ENCODE measurements at places on chromosomes 11 and 22.
A peak's percentile ranks its signal among the peaks of the same experiment; 100 is the strongest.

GRCh38 chr11:71566081-71566620 lies 788 bp downstream of the KRTAP5-10 start:
- no peak for DNase-seq

DNA sequence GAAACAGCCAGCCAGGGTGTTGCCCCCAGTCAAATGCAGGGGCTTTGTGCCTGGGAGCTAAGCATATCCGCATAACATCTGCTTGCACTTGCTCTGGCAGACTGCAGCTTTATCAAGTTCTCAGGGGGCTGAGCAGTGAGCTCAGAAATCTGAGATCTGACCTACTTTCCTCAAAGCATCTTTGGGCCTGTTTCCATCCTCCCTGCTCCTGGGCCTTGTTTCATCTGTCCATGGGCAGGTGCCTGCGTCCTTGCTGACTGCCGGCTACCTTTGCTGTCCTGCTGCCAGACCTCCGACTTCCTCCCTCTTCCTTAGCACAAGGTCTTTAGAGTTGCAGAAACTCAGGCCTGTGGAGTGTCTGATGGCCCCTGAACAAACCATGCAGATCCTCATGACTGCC lies 131.2 kb upstream of the B3GAT1 start:
- no peak for DNase-seq

- DNase-seq = no peak
Observed at GRCh38 chr11:94398101-94398500, 3.1 kb downstream of the GPR83 start.

GRCh38 chr11:9840460-9841004 lies 176.7 kb downstream of the SWAP70 start:
- no peak for DNase-seq

DNA sequence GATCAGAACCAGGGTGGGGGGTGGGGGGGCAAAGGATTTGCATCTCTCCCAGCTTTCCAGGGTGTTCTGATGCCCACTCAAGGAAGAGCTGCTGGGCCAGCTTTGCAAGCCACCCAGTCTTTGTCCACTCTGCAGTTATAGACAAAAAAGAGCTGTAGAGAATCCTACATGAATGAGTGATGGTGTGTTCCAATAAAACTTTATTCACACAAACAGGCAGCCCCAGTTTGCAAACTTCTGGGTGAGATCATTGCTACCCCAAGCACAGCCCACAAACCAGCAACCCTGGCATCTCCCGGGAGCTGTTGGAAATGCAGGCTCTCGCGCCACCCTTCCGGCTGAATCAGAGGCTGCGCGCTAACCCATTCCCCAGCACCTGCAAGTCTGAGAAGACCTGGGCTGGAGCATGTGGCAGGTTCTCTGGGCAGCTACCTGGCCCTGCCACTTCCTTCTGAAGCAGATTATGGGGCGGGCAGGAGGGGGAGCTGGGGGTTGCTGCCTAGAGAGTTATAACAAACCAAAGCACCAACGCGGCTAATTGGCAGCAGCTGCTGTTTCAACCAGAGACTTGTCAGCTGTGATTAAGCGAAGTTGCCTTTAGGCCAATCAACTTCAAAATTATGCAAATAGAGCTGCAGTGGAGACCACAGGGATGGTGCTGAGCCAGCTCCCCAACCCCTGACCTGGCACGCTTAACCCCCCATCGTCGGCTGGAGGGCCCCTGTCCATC lies 3.8 kb upstream of the SHISAL1 start:
- no peak for DNase-seq

DNA sequence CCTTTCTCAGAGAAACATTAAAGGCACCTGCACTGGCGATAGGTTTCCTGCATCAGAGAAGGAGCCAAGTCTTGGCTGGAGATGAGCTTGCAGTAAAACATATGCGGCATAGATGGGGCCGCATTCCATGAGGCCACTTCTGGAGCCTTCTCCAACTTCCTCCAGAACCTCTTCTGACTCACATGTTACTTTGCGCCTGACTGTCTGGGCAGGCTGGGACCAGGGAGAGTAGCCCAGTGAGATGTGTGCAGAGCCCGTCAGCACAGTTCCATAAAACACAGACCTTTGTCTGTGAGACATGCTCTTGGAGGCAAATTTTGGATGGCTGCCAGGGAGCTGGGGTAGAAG lies 55.4 kb upstream of the BID start:
- no peak for DNase-seq

DNA sequence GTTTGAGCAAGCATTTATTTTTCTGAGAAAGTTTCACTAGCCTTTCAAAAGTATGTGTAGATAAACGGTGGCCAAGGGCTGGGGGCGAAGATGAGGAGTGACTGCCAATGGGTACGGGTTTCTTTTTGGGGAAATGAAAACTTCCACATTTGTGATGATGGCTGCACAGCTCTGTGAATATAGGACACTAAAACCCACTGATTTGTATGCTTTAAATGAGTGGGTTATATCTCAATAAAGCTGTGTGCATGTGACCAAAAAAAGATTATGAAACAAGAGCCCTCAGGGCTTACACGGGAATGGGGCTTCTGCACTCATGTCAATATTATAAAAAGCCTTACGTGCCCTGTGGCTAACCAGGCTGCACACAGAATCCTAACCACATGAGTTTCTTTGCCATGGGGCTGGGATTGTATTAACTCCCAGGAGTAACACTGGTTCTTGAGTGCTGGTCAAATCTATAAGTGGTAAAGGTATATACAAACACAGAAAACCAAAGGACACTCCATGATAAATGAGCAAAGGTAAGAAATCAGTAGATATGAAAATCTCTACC lies 31.3 kb downstream of the ABCC8 start:
- no peak for DNase-seq

GRCh38 chr11:6705905-6706535 lies 22.9 kb upstream of the MRPL17 start:
- peak; percentile 30 for DNase-seq

GRCh38 chr11:117735350-117735977 lies 61.6 kb downstream of the DSCAML1 start:
- no peak for DNase-seq

- no peak for DNase-seq
Observed at GRCh38 chr11:103920449-103920848, 116.0 kb upstream of the DDI1 start.

DNA sequence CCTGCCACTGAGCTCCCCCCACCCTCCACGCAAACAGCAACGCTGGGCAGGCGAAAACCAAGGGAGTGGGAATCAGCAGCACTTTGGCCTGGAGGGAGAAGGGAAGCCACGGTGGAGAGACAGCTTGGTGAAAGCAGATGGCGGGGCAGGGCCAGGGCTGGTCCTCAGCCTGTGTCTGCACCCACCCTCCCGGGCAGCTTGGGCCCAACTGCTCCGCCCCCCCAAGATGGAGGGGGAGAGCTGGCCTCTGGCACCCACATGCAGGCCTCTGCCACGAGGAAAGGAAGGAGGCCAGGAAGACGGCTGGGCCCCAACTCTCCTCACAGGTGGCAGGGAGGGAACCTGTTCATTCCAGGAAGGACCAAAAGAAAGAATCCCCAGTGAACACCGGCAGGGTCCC lies 17.8 kb downstream of the MAFF start:
- DNase-seq = no peak

- no peak for DNase-seq
Observed at GRCh38 chr11:71070490-71071453, 181.6 kb downstream of the SHANK2 start.
